PC-3 (cell line): ENCODE measurements at places on chromosomes 12 and 14. TPM values are rescaled to one million over a fixed set of nuclear protein-coding genes. Genes with fewer than 3 reads are reported as not detected.

GRCh38 chr12:89231686-89232085 lies 120.6 kb downstream of the DUSP6 start:
- DNase-seq: no peak

GRCh38 chr12:54865683-54866324 lies 11.5 kb downstream of the MUCL1 start:
- DNase-seq: no peak

The PIK3C2G gene
- total RNA-seq: not detected in 2 replicates

DNA sequence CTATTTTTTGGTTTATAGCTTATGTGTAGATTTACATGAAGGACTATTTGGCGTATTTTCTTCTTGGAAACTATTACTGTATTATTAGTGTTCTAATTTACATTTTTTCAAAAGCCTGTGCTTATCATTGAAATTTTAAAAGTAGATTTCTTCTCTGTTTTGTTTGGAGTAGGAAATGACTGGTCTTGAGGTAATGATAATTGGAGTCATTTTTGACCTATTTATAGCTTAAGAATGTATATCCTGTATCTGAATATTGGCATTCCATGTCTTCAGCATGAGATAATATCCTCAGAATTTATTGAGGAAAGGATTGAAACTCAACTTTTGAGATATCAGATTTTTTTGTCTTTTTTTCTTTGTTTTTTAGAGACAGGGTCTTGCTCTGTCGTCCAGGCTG lies 193.4 kb downstream of the ERC1 start:
- DNase-seq: peak; percentile 36

The GATC gene
- total RNA-seq: 33.8 and 43.2 TPM in 2 replicates

The SCNN1A gene
- total RNA-seq: 2.3 and 2.9 TPM in 2 replicates

DNA sequence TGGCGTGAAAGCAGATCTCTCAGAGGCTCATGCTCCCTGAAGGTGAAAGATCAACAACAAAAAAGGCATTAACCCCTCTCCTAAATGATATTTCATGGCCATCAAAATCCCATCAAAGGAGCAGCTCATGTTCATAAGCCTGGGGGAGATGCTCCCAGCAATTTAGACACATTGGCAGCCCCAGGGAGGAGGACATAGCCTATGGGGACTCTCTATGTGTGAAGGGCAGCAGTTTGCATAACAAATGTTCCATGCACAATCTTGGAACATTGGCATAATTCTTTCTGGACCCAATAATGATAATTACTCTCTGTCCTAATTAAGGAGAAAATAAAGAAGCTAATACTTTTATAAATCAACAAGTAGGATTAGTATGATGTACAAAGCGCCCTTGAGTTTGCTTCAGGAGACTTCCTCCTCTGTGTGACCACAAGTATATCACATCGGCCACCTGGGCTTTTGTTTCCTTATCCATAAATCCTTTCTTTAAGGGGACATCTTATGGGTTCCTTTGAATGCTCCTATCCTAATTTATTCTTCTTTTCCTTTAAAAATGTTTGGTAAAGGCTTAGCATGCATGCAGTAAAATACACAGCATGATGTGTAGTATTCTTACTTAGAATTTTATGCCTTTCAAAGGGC lies 161.9 kb upstream of the PLEKHG7 start:
- no peak for DNase-seq

The SLC39A9 gene
- 74.9 and 80.8 TPM in 2 replicates for total RNA-seq

The GNB3 gene
- total RNA-seq: 1.8 TPM in 1 of 2 replicates, not detected in the other

GRCh38 chr12:105820429-105821125 lies 318.2 kb downstream of the NUAK1 start:
- no peak for DNase-seq

The TXNRD1 gene
- 419 and 430 TPM in 2 replicates for total RNA-seq

The TAS2R9 gene
- not detected in 2 replicates for total RNA-seq

DNA sequence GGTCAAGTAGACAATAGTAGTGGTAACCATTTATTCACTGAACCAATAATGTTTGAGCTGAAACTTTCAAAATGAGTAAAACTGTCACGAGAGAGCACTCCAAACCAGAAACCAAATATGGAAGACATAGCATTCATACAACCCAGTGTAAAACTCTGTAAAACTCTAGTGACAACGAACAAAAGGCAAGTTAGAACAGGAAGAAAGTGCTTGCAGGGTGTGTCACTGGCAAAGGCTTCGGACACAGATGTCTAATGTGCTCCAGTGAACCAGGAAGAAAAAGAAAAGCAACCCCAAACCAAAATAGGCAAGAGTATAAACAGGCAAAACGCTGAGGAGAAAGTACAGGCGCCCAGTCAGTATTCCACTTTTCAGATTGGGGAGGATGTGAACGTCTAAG lies 79.3 kb upstream of the FZD10 start:
- no peak for DNase-seq
